ENCODE measurements at places on chromosomes 2 and 18. TPM values are rescaled to one million over a fixed set of nuclear protein-coding genes. Genes with fewer than 3 reads are reported as not detected.

DNA sequence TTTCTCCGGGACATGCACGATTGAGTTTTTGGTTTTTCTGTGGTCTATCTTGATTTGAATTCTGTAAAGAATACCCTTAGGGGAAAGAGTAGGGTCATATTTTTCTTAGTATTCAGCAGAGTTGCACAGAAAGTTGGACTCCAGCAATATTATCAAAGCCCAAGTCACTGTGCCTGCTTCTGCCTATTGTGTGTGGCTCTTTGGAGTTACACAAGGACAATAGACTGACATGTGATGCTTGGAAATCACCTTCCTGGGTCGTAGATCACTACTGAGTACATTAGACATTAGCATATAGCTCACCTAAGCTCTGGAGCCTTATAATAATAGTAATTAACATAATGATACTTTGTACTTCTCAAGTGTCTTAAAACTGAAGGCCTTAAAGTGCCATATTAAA lies 238.8 kb upstream of the FOSL2 start:
- DNase-seq: no peak

- DNase-seq: no peak
These were observed 179.1 kb downstream of the ZFP36L2 start for GRCh38 chr2:43047187-43047780.

GRCh38 chr18:631560-631959 lies 25.9 kb upstream of the TYMS start:
- DNase-seq: no peak

GRCh38 chr2:12686708-12687283 lies 29.9 kb upstream of the TRIB2 start:
- no peak for DNase-seq

GRCh38 chr18:58496937-58497336 lies 132.0 kb downstream of the ALPK2 start:
- DNase-seq: no peak

DNA sequence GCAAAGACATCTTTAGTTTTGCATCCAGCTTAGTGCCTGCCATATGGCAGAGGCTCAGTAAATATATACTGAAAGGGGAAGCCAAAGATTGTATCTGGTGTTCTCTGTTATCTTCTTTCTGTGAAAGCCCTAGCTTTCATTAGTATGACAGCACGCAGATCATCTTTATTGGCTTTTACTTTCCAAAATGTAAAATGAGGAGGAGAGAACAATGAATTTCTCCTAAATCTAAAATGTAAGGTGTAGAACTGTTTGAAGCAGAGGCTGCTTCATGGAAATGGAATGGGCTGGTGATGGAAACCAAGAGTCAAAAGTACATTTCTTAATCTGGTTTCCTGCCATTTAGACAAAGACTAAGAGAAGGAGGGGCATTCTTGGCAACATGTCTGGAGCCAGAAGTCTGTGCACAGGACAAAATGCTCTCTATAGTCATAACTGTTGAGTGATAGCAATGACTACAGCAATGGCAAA lies 1029.9 kb upstream of the PIK3C3 start:
- DNase-seq: no peak

DNA sequence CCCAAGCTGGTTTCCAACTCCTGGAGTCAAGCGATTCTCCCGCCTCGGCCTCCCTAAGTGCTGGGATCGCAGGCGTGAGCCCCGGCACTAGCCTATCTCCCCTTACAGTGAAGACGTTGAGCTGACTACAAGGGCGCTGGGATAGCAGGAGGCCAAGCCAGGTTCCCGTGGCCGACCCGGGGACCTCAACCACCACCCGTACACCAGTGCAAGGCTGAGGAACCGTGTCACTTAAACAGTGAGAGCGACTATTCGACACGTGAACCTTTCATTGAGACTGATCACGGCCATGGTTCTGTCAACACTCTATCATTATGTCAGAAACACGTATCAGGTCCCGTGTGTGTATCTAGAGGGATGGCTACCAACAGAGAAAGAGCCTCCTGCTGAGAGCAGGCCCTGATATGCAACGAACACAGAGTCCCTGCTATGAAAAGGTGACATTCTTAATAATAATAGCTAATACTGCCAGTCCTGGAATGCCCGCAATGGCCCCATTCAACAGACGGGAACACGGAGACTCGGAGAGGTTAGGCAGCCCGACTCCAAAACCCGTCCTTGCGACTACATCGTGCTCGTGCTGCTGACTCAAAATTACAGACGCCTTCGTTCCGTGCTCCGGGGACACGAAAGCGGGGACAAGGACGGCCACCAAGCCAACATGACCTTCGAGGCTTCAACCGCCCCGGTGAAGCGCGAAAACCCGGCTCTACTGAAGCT lies 833 bp downstream of the AFG3L2 start:
- no peak for DNase-seq

DNA sequence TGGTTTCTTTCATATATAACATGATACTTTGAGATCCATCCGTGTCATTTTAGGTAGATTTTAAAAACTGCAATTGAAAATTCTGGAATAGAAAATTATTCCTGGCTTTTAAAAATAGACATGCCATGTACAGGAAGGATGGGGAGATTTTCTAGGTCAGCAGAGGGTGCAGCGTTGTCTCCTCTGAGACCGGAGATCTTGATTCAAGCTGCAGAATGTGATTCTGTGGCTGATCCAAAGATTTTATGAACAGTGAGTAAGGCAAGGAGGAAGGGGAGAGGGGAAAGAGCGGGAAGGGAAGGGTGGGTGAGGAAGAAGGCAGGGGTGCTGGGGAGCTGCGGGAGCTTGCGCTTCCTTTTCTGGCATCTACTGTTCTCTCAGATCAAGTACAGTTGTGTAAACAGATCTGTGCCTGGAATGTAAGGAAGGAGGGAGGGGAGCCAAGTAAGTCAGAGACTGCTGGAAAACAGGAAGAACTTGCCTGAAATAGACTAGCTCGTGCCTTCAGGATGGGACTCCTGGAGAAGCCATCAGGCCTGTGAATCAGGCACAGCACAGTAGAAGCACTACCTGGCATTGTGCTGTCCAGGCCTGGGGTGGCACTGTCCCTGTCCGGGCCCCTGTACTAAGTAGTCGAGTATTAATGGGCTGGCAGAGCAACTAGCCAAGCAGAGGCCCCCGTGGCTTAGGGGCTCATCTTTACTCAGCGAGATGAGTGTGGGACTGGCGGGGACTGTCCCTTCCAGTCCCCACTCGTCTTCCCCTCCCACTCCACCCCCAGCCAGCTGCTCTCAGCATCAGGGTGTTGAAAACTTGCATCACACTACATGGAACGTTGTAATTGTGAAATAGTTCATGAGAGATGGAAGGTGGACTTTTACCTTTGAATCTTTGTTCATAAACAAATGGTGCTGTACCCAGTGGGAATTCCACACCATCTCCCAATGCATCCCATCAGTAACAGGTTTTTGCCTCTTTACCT lies 163.5 kb downstream of the UXS1 start:
- DNase-seq: peak; percentile 50

- DNase-seq: no peak
These were observed 90.7 kb upstream of the CTDP1 start for GRCh38 chr18:79588636-79589481.

DNA sequence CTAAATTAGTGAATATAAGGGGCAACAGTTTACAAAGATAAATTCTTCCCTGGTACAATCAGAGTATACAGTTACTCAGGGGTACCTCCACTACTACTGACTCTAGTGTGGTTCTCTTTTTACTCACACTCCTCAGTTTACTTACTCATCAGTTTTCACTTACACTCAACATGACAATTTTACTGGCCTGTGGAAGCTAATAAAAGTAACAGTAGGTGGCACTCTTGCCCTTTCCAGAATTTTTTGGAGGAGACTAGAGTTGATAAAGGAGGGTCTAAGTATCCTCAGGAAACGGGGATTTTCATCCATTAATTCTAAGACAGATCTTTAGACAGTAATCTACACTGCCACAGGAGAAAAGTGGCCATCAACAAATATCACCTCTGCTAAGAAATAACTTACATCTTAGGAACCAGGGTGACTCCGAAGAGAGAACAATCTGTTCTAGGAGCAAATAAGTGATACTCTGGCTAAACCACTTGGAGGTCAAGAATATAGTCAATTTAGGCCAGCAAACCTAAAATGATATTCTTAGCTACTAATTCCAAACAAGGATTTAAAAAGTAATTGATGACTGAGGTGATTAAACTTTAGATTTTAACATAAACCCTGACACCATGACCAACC lies 61.3 kb downstream of the ATL2 start:
- no peak for DNase-seq

The EMILIN1 gene
- 8.8 TPM for total RNA-seq

The SIX3 gene
- total RNA-seq: 0.20 TPM

The MROH2A gene
- total RNA-seq: not detected

The UCN gene
- 9.5 TPM for total RNA-seq

The YES1 gene
- total RNA-seq: 13.9 TPM

The LRATD1 gene
- total RNA-seq: 54.2 TPM

The ASIC4 gene
- total RNA-seq: 5.7 TPM

The SPP2 gene
- not detected for total RNA-seq

The ATP9B gene
- 92.5 TPM for total RNA-seq

The CXCR1 gene
- total RNA-seq: not detected

The HAAO gene
- total RNA-seq: 1.2 TPM

The SLC9A4 gene
- not detected for total RNA-seq

The SPC25 gene
- total RNA-seq: 1.3 TPM
